ENCODE measurements at places on chromosomes 13 and 19.

- DNase-seq = no peak
These were observed 432.3 kb downstream of the SLITRK6 start for GRCh38 chr13:85366759-85367417.

- no peak for DNase-seq
These were observed 32.7 kb upstream of the FLT1 start for GRCh38 chr13:28527629-28528028.

GRCh38 chr13:112773601-112774447 lies 84.0 kb downstream of the ATP11A start:
- DNase-seq = no peak

GRCh38 chr19:31985001-31985605 lies 360.3 kb upstream of the ZNF507 start:
- no peak for DNase-seq

- DNase-seq = no peak
These were observed 303.1 kb downstream of the IRS2 start for GRCh38 chr13:109483284-109483683.

GRCh38 chr13:30829833-30830637 lies 76.0 kb upstream of the MEDAG start:
- no peak for DNase-seq

DNA sequence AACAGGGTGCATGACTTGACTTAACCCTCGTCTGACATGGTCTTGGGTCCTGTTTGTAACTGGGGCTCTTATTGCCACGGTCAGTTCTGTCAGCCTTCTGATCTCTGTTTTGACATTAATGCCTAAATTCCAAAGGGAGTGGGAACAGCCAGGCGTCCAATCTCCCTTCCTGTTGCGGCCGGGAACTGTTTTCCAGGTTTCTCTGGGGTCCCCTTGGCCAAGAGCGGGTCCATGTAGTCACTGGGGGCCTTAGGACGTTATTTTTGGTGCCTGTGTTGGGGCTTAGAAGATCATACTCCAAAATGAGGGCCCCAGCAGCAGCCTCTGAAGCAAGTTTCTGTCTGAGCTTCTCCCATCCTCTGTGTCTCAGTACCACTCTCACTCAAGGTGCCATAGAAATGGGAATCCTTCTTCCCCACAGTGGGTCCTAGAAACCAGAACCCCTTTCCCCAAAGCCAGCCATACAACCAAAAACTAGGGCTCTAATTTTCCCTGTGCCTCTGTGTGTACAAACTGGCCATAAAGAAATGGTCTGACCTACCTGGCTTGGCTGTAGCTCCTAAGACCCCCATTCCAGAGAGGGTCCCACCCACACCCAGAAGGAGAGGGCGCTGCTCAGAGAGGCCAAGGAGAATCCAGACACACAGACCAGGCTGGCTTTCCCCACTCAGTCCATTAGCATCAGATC lies 50.4 kb downstream of the C13orf46 start:
- DNase-seq = no peak

DNA sequence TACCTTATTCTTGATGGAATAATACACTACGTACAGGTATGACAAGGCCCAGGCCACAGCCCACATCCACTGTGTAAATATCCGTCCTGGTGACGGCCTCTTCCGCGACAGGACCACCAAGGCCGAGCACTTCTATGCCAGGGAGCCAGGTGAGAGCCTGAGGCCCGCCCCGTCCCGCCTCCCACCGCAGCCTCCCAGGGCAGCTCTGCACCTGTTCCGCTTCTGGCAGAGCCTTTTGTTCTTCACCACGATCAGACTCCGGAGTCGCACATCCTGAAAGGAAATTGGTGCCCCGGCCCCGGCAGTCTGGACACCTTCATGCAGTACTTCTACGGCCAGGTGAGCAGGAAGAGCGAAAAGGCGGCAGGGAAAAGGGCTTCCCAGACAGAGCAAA lies 10.6 kb upstream of the ZNF358 start:
- DNase-seq = no peak

GRCh38 chr13:27353166-27353583 lies 71.2 kb upstream of the GTF3A start:
- DNase-seq = no peak

DNA sequence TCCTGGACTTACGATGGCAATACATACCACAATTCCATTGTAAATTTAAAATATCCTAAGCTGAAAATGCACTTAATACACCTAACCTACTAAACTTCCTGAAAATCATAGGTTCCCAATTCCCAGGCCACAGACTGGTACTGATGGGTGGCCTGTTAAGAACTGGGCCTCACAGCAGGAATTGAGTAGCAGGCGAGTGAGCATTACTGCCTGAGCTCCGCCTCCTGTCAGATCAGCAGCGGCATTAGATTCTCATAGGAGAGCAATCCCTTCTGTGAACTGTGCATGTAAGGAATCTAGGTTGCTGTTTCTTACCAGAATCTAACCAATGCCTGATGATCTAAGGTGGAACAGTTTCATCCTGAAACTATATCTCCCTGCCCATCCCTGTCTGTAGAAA lies 1670.2 kb upstream of the PCDH20 start:
- no peak for DNase-seq

- no peak for DNase-seq
These were observed 300.1 kb downstream of the COG6 start for GRCh38 chr13:39955560-39955959.

DNA sequence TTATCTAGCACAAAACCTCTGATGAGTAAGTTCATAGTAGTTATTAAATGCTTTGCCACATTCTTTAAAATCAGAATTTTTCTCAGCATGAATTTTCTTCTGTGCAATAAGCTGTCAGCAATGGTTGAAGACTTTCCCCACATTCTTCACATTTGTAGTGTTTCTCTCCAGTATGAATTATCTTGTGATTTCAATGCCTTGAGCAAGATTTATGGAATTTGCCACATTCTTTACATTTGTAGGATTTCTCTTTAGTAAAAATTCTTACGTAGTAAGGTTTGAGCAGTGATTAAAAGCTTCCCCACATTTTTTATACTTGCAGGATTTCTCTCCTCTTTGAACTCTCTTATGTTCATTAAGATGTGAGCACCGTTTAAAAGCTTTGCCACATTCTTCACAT lies 33.6 kb downstream of the ZNF682 start:
- DNase-seq = no peak

- DNase-seq = peak; percentile 39
These were observed at the start of gene SYT5 for GRCh38 chr19:55179606-55180484. Gene SYT5 (minus strand): TSS chr19:55180289. CDS start chr19:55179041, 1,248 bp downstream.

GRCh38 chr19:17458970-17459369 lies 1.8 kb downstream of the NXNL1 start:
- no peak for DNase-seq

DNA sequence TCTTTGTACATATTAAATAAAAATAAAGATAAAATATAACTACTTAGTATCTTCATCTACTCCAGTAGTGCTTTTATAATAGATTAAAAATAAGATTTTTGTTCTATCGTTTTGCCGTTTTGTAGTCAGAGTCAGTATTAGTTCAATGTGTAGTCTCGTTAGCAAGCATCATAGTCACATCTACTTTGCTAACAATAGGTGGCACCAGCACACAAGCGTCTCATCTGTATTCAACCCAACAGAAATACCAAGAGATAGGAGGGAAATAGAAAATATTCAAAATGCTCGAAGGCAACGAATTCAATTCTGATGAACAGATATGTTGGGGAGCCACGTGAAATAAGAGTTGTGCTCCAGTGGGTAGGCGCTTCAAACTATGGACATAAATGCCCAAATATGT lies 21.4 kb upstream of the MICU2 start:
- DNase-seq = no peak

GRCh38 chr19:43380008-43380407 lies 26.5 kb downstream of the CD177 start:
- no peak for DNase-seq

GRCh38 chr13:107835339-107836018 lies 379.9 kb downstream of the LIG4 start:
- no peak for DNase-seq

- no peak for DNase-seq
These were observed 71.2 kb downstream of the SPACA7 start for GRCh38 chr13:112447306-112447705.

GRCh38 chr19:6011206-6011605 lies 33.3 kb upstream of the RANBP3 start:
- DNase-seq = no peak

DNA sequence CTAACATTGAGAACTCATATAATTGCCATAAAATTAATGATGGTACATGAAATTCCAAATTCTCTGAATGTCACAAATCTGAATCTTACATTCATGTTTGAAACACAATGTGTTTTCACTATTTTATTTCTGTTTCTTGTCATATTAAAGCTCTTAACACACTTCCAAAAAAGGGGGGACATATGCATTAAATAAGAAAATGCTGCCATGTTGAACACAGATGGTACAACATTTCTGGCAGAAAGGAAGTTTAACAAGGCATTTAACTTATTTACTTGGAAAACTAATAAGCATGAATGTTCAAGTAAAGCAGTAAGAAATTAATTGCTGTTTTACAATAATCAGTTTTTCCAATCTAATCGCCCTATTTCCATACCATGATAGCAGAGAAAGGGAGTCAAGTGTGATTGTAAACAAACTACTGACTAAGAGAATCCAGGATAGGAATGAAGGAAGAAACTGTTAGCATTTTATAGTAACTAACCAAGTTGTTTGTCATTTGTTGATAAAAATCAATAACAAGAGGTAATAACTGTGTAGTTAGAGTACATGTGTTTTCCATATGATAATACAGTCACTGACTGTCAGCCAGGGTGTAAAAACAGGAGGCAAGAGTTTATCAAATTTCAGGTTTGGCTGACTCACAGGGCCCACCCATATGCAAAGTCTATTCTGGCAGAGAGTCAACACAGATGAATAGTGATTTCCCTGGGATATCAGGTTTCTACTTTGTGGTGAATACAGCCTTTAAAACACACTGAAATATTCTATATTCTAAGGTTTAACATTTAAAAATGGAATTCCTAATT lies 5.7 kb upstream of the FOXO1 start:
- DNase-seq = no peak

GRCh38 chr13:113916330-113916815 lies 52.5 kb upstream of the GAS6 start:
- no peak for DNase-seq

GRCh38 chr13:113064000-113064533 lies 41.5 kb upstream of the F7 start:
- no peak for DNase-seq

DNA sequence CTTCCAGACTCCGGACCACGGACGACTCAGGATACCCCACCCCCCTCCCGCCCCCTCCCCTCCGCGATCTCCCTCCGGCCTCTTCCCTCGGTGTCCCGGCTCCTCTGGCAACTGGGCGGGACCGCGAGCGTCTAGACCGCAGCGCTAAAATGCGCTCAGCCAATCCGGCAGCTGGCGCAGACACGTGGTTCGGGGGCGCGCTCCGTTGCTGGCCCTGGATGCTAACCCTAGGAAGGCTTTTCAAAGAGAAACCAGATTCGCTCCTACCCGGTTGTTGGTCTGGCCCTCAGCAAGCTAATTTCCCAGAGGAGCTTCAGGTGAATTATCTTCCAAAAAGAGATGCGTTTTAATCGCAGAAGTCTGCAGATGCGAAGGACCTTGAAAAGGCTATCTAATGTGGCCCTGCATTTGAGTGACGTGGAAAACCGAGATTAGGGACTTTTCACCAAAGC lies at the start of gene DZIP1:
DZIP1 (minus strand) TSS at position 106 of the 452 bp plus-strand sequence. CDS start 2,677 bp downstream, outside the sequence.
- DNase-seq = no peak
